ENCODE measurements at places on chromosomes 1 and 21.

GRCh38 chr1:205417870-205418635, 3.8 kb downstream of the LEMD1 start:
- no peak for DNase-seq

- peak; percentile 19 for DNase-seq
These were observed 36.4 kb downstream of the RXRG start for GRCh38 chr1:165408518-165408917.

- DNase-seq: no peak
These were observed 561 bp downstream of the OLFM3 start for GRCh38 chr1:101995984-101996745.

GRCh38 chr1:145961109-145961424, 3.2 kb upstream of the LIX1L start:
- no peak for DNase-seq

DNA sequence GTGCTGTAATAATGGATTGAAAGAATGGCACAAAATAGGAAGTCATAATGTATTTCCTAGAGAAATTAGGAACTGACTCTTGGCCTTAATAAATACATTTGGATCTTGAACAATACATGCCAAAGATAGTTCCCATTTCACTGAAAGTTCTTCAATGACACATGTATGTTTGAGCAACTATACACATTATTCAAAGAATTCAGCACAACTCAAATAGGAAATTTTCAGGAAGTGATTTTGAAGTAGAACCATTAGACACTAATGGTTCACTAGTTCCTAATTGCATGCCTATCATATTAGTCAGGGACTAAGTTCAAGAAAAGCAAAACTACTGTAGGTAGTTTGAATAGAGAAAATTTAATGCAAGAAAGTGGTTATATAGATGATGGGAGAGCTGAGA, 404.7 kb downstream of the LMO4 start:
- no peak for DNase-seq

DNA sequence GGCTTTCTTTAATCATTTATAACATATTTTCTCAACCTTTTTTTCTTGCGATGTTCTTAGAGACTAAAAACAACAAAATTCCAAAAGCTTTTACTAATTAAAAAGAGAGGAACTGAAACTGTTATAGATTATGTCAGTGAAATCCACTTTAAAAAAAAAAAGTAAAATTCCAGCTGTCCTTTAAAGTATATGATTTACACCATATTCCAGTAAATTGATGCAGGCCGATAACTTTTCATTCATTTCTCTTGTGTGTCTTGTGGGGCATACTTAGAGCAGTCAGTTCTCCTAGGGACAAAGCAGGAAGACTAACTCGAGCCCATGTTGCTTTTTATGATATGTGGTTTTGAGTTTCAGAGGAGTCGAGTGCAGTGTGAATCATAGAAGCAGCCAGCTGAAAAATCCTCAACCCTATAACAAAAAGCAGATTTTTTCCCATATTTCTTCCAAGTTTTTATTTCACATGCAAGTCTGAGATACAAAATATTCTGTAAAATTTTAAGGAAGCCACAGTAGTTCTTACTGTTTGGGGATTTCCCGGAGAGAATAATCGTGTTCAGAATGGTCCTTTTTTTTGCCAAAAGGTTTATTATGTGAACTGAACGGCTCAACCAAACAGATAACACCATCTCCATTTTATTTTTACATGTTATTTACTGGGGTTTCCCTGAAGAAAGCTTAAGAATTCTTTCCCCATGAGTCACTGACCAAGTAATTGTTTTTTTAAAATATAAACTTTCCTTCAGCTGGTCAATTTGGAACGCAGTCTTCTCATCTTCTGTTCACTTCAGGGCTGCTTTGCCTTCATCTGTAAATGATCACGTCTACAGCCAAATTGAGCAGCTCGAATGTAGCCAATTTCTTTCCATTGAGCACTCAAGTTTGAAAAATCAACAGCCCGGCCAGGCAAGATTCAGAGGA, 77.0 kb upstream of the C1orf105 start:
- peak; percentile 30 for DNase-seq

GRCh38 chr1:15224974-15225373, 22.0 kb upstream of the FHAD1 start:
- DNase-seq: no peak

DNA sequence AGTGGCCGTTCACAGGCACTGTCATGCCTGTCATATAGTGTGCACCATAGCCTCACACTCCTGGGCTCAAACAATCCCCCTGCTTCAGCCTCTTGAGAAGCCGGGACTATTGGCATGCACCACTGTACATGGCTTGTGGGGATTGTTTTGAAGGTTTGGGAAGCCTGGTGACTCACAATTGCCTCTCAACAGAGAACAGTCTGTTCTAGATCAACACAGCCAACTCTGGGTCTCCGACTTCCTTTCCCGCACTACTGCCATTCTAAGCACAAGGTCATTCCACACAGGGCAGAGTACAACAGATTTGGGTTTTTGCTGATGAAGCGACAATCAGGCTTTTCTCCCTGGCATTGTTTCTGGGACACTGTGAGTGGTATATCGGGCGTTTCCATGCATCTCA, 15.5 kb upstream of the AHCTF1 start:
- DNase-seq: no peak

- DNase-seq: peak; percentile 59
These were observed 47.6 kb downstream of the B3GALT5 start for GRCh38 chr21:39660191-39660980.

DNA sequence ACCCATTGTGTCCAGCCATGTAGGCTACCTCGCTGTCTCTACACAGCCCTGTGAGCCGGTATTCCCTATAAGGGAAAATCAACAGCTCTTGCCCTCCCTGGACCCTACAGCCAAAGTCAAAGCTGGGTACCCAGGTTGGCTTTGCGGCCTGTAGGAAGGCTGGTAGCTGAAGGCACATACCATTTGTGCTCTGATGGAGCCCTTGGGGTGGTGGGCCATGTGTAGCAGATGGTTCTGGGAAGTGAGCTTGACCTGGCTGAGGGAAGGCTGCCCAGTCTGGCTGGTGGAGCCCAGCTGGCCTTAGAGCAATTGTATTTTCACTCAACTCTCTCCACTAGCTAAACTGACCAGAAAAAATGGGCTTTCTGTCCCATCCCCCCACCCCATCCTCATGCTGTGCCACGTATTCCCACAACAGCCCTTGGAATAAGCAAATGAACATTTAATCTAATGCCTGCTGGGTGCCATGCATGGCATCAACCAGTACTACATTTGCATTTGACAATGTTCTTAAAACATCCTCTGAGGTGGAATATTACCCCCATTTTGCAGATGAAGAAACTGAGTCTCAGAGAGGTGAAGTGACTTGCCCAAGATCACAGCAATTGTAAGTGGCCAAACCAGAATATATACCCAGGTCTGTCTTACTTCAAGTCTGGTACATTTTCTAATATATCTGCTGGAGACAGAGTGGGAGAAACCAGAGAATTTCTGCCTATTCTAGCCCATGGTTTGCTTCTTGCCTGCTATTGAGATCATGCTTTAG, 56.8 kb downstream of the NDUFS5 start:
- no peak for DNase-seq

DNA sequence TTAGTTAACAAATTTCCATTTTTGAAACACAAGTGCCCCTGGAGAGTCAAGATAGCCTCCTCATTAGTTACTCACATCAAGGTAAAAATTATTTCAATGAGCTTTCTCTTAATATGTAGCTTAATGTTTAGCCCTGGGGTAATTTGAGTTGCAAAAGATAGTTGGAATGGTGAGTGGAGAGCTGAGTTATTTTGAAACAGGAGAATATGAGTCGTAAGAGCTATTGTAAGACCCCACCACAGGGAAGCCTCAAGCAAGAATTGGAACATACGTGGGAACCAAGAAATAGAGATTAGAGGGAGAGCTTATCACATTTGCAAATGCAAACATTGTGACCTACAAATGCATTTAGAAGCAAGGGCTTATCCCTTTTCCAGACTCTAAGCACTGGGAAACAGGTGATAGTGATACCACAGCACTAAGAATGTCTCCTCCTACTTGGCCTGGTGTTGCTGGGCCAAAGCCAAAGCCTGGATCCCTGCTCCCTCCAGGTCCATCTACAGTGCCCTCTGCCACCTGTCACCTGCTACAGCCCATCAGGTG, 635.1 kb downstream of the PTPRC start:
- no peak for DNase-seq

- DNase-seq: no peak
These were observed 61.4 kb downstream of the PPP2R5A start for GRCh38 chr1:212346601-212347000.

- DNase-seq: no peak
These were observed 159.6 kb downstream of the NFIA start for GRCh38 chr1:61241973-61242381.

DNA sequence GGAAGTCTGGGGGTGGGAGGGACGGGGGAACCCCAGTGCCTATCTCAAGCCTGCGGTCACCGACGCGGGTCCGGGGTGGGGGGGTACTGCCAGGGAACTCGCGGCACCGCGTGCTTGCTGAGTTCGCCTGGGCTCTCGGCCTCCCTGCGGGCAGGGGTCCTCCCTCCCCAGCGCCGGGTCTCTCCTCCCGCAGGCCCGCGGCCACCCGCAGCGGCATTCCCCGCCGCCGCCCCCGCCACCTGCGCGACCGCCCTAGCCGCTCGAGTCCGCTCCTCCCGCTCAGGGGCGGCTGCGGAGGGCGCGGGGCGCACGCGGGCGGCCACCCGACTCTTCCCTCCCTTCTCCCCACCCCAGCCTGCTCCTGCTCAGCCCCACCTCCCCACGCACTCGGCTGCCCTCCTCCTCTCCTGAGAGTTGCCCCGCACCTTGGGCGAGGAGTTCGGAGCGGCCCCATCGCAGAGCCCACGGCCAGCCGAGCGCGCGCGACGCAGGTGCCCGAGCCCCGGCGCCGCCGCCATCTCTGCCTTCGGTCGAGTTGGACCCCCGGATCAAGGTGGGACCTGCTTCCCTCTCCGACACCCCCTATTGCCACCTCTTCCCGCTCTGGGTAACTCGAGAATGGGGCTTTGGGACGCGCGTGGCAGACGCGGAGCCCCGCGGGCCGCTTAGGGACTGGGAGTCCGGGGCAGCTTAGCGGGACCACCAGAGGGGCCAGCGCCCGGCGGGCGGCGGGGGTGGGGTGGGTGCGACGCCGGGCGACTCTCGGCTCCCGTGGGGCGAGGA, 105.0 kb downstream of the LEPR start:
- no peak for DNase-seq

- DNase-seq: no peak
These were observed 26.5 kb downstream of the UTS2 start for GRCh38 chr1:7826363-7826762.

DNA sequence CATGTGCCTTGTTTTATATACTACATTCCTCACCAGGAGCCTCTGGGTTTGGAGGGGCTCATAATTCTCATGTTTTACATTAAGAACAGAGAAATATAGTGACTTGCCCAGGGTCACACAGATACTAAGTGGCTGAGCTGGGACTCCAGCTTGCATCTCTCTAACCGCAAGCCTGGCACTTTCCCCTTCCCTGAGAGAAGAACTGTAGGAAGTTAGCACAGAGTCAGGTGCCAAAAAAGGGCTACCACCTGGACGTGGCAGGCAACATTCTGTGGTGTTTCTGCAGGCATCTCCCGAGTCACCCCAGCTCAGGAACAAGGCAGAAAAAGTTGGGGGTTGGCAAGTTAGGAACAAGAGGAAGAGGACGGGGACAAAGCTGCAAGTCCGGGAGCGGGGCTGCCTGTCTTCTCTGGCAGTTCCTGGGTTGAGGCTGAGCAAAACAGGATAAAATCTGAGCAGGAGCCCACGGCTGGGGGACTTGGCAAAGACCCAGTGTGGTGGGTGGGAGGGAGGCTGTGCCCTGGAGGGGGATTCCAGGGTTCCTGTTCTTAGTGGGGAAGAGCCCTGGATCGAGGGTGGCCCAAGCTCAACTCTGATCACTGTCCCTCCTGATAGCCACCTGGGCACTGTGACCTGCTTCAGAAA, 9.8 kb downstream of the PLA2G5 start:
- no peak for DNase-seq

- DNase-seq: no peak
These were observed 5.0 kb downstream of the RNU1-2 start for GRCh38 chr1:16900751-16901150.

DNA sequence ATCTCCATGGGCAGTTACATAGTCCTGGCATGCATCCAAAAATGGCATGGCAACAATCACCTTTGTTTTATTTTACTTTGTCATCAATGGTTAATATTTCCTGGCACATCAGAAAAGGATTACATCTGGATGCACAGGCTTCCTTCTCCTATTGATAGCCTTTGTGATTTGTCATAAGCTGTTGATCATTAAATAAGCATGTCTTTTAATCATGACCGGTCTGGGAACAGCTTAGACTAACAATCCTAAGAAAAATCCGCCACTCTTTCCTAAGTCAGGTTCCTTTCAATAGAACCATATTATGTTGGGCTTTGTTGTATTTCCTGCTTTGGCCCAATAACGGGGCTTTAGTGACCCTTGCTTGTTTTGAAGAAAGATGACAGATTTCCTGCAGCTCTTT, 330.6 kb downstream of the DUSP10 start:
- DNase-seq: no peak

DNA sequence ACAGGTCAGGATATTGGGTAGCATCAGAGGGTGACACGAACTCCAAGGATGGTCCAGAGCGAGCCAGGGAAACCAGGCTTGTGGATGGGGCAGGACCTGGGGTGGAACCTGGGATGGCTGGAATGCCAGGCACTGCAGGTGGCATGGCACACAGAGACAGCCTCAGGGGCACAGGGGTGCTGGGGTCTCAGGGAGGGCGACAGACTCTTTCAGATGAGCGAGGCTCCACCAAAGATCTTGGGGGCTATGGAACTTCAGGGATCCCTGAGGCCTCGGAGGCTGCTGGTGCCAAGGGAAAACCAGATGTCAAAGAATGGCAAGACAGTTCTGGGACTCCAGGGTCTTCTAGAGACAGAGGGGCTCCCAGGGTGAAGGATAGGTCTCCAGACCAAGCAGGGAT, 21.4 kb downstream of the IGFN1 start:
- DNase-seq: no peak

GRCh38 chr21:37770461-37770860, 145.8 kb downstream of the KCNJ6 start:
- DNase-seq: no peak

- no peak for DNase-seq
These were observed 5.7 kb upstream of the ZDHHC18 start for GRCh38 chr1:26820784-26821269.

DNA sequence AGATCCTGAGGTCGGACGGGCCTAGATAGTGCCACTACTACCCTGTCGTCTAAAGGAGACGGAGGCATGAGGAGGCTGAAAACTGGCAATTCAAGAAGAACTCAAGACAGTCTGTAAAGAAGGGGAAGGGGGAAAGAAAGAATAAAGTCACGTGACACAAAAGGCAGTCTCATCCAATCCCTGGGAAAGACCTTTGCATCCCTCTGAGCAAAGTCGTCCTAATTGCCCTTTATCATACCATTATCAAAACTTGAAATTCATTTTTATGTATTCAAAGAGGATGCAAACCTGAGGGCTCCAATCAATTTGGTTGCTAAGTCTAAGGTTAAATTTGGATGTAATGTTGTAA, 2.2 kb downstream of the DUSP10 start:
- no peak for DNase-seq

DNA sequence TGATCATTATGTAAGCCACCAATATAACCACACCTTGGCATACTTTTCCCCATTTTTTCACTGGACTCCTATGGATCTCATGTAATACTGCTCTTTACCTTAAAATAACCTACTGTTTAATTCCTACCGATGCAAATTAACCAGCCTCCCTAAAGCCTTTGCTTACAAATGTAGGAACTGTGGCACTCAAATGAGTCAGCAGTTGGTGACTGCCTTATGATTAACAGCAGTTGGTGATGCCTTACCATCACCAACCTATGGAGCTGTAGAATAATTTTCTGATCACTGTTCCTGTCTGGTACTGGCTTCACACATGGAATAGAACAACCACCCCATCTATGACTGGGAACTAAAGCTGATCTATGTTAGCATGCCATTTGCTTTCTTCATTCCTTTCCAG, 7.8 kb upstream of the NUDT17 start:
- no peak for DNase-seq

GRCh38 chr21:30415993-30416392, 9.7 kb downstream of the KRTAP13-3 start:
- DNase-seq: no peak

Measured in HTR-8/SVneo (cell line).